ENCODE measurements at places on chromosomes 2 and 18. TPM values are rescaled to one million over a fixed set of nuclear protein-coding genes. Genes with fewer than 3 reads are reported as not detected.

DNA sequence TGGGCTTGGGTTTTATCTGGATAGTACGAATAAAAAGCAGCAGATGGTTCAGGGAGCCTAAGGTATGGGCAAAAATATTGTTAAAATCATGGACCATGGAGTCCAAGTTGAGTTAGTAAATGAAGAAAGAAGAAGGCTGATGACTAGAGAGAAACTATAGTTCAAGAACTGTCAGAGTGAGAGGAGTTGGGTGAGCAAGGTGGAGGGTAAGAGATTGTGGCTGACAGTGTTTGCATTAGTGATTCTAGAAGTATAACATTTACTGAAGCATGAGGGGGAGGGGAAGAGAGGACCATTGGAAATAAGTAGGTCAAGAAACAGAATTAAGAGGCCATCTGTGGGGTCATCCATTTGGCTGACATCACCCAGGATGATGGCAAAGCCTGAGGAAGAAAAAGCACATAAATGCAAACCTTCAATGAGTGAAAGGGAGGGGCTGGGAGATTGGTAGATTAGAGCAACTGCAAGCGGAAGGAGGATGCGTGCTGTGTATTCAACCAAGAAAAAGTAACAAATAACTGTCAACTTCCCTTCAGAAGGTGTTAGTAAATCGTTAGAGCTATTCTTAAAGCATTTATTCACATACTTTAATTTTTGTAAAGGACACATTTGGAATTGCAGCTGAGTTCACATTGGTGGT lies 392.8 kb downstream of the TSN start:
- no peak for DNase-seq

- no peak for DNase-seq
Measured at GRCh38 chr2:66790651-66791181, 355.8 kb downstream of the MEIS1 start.

Gene TACR1
- 0.77 TPM for total RNA-seq

DNA sequence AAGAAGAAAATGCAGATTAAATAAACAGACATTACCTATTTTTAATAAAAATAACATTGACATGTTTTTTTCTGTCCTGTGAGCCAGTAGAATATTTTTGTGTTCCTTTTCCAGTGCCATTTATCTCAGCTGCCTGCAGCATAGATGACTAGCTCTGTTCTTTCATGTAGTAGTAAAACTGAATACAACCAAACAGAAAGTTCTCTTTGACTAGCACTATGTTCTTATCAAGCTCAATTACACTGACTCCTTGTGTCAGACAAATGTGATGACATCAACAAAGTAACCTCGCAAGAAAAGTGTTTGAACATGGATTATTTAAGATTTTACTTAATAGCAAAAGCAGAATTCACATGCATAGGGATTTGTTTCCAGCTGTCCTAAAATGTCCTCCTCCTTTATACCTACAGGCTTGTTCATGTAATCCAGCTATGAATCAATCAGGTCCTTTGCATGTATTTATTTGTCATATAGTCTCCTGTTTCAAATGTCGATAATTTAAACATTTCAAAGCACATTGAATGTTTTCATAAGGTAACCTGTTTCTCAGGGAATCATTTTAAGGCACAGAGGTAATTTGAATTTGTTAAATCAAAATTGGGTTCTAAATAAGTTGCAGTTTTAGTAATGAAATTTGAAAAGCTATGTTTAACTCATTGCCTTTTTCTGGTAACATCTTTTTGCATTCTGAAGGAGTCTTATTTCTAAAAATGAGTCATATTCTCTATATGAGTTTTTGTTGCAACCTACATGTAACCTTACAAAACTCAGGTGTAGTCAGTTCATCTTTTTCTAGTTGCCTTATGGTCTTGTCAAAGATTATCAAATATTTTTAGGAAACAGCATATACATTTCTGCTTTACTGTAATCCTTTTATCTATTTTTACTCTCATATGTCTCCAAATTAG lies 215.3 kb upstream of the GULP1 start:
- no peak for DNase-seq

DNA sequence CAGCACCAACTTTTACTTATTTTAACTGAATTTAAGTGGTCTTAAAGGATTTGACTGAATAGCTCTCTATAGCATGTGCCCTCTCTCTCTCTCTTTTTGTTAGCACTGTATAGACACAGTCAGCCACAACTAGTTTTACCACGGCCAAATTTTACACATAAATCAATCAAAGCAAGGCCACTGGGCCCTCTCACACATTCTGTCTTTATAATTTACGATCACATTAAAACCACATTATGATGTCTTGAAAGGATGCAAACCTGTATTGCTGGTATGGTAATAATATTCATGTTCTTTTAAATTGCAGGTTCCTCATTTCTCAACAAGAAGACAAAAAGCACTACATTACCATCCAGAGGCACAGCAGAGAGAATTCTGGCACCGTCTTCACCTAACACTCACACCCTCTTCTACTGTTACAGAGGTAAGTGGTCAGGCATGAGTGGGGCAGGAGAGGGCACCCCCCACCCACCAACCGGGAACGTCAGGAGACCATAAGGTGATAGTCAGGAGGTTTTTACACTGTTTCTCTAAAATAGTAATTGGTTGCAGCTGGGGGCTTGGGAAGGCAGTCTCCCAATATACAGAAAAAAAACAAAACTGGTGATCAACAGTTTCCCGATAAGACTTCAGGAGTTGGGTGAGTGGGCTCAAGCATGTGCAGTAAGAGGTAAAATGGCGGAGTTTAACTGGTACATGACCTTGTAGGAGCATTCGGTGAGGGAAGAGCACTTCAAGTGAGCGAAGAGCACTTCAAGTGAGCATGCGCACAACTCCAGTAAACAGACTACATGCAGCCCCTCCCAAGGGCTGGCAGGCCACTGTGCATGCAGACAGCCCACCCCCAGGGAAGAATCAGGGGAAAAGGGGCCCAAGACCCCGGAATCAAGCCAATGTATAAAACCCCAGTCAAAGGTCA lies 296.7 kb downstream of the PIEZO2 start:
- no peak for DNase-seq

DNA sequence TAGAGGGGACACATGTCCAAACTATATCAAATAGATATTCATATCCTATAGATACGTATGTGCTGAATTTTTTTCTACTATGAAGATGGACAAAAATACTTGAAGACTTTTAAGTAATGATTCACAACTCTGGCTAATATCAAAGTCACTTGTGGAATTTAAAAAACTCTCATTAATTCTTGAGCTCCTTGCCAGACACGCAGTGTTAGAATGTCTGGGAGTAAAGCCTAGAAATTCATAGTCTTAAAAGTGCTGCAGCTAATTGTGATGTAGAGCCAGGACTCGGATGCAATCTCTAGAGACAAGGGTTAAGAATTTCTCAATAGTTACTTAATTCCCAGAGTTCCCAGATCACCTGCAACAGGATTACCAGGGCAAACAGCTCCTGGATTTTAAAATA lies 107.4 kb downstream of the ARL6IP6 start:
- DNase-seq, result no peak

DNA sequence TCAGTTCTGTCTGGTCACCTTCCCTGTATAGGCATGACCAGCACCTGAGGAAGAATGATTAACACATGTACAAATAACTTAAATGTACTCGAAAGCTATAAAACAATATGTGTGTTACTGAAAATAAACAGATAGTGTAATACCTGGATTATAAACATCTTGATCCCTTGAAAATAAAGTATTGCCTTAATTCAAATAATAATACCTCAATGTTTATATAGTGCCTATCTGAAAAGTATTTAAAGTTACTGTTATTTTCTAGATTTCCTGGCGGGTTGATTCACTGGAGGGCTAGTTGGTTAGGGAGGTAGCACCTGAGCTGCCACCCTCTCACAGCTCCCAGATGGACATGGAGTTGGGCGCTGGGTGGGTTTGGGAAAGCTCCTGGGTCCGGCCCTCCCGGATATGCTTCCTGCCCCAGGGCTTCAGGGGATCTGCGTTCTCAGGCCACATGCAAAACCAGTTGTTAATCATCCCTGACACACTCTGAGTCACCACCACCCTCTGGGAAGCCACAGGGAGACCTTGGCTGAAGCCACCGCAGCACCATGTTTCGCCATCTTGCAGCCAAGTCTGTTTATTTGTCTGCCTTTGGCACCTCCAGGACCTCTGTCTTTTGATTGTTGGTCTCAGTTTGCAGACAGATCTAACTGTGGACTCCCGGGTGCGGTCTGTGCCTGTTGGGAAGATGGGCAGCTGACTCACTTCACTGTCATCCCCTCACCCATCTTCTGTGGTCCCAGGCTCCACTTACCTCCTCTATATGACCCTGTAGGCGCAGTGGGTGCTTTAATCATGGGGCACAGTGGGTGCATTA lies 35.3 kb downstream of the RAB31 start:
- peak; percentile 85 for DNase-seq

GRCh38 chr2:219434718-219435525 lies at the start of gene SPEG:
Gene SPEG, plus strand, starts transcription at chr2:219434843. Its CDS starts 135 bp downstream, at chr2:219434978.
- DNase-seq, result peak; percentile 50

- no peak for DNase-seq
Measured at GRCh38 chr2:77513191-77513590, 9.0 kb downstream of the LRRTM4 start.

DNA sequence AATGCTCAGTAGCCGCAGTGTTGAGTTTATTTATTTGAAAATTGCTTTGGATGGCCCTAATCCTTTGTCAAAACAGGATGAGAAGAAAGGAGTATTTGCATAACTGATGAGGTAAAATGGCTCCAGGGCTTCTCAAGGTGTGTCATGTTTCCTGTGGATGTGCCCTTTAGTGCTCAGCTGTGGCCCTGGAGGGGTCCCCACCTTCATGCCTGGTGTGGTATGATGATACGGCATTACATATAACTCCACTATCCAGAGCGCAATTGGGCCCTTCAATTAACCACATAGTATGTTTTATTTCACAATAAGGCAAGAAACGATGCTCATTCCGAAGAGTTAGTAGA lies 39.8 kb upstream of the TMEM178A start:
- DNase-seq, result no peak

Gene HDHD2
- total RNA-seq, result 51.0 TPM

DNA sequence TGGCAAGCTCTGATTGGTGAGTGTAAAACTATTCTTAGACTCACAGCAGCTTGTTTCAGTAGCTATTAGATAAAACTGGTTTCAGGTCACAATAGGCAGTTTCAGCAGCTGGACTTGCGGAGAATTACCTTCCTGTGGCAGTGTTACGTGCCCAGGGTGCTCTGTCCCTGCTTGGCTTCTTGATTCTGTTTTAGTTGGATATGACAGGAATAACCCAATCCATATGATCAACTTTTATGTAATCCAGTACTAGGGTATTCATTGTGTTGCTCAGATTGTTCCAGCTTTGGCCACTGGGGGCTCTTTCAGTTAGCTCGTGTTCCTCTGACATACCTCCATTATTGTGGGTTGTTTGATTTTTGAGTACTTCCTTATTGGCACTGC lies 43.1 kb downstream of the INPP4A start:
- peak; percentile 40 for DNase-seq

DNA sequence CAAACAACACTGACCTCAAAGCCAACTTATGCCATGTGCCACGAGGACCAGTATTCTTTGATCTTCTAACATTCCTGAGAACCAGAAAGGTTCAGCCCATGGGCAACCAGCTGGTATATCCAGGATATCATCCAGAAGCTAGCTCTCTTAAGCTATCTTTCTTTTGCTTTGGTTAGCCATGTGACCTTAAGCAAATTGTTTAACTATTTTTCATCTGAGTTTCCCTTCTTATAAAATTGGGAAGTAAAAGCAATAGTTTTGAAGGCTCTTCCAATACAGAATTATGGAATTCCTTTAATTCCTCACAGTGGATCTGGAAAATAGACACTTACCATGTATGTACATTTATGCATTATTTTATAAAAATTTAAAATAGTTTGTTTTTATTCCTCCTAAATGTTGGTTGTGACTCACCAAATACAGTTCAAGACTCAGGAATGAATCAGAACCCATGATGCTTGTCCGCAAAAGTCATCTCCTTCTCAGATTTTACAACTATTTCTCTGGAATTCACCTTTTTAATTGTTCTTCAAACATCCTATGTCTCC lies 435.7 kb downstream of the ZEB2 start:
- no peak for DNase-seq

Data from H9 (cell line).